Midbrain (tissue), 1 donor: ENCODE measurements at places on chromosomes 16 and 17.
A peak's percentile ranks its signal among the peaks of the same experiment; 100 is the strongest.

DNA sequence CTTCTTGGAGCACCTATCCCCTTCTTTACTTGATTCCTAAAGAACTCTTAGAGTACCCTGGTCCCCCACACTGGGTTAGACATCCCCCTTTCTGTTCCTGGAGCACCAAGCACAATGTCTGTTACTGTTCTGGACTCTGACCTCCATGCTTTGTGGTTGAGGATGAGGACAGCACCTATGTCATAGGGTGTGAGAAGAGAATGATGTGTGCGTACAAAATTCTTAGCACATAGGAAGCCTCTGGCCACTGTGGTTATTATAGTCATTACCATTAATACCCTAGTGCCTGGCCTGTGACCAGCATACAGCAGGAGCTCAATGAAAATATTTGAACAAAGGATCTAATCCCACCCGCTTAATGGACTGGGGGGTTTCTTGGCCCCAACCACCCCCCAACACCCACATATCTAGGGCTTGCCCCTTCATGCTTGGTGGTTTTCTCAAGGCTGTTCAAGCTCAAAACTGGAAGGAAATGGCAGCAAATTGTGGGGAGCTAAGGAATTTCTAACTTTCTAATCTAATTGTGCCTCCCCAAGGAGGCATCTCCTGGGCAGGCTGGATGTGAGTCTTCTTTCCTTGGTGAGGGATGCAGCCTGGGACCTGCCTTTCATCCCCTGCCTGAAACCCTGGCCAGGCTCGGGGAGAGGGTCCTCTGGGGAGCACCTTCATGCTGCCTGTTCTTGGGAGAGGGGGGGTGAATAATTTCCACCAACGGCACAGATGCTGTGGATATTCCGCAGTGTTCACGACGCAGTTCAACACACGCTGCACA is 1.5 kb upstream of the CMIP start:
- DNase-seq, result no peak

GRCh38 chr16:59487067-59487466 is 753.0 kb upstream of the GOT2 start:
- no peak for DNase-seq

- DNase-seq, result peak; percentile 69
Observed at GRCh38 chr17:19361944-19362276, 613 bp downstream of the B9D1 start.

DNA sequence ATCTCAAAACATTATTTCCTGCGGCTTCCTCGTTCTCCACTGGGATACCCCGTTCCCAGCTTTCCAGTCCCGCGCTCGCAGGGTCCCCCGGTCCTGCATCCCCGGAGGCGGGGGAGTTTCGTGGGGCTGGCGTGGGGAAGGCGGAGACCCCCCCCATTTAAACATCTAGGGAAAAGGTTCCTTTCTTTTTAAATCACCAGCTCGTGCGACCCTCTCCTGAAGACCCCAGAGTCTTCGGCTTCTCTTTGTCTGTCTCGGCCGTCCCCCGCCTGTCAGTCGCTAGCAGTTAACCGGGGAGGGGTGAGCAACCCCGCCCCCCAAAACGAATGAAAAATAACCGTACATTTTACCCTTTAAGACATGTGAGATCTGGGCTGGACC is 473 bp upstream of the IGF2BP1 start:
- DNase-seq, result no peak

- DNase-seq, result no peak
Observed at GRCh38 chr17:35460354-35460851, 11.8 kb upstream of the SLFN13 start.

DNA sequence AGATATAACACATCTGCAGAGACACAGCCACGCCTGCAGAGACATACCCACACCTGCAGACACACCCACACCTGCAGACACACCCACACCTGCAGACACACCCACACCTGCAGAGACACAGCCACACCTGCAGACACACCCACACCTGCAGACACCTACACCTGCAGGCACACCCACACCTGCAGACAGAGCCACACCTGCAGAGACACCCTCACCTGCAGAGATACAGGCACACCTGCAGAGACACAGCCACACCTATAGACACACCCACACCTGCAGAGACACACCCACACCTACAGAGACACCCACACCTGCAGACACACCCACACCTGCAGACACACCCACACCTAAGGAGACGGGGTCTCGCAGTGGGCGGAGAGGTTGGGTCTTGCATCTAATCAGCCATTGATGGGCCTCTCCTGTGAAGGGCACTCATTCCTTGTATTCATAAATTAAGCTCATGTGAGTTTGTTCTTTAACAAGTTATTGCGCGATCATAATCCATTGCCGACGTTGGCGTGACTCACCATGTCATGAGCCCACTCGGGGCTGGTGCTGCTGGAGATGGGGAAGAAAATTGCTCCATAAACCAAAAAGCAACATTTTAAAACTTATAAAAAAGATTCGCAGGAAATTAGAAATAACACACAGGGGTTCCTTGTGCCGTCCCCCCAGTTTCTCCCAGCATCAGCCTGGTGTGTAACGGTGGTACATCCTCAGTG is 28.9 kb upstream of the CDH15 start:
- no peak for DNase-seq

DNA sequence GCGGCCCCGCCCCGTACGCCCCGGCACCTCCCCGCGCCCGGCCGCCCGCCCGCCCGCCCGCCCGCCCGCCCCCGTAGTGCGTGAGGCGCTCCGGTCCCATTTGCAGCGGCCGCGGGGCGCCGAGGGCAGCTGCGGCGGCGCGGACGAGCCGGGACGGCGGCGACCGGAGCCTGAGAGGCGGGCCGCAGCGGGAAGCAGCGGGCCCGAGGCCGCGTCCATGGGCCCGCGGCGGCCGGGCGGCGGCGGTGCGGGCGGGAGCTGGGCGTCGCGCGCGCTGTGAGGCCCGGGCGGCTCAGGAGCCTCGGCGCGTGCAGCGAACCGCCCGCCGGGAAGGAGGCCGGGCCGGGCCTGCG is at the start of gene MPRIP:
Gene MPRIP (plus strand): TSS at position 74 of the 353 bp plus-strand sequence. CDS start 392 bp downstream, outside the sequence.
- DNase-seq, result no peak

- DNase-seq, result no peak
Observed at GRCh38 chr16:14569213-14569612, 60.8 kb downstream of the PARN start.
